ENCODE measurements at places on chromosomes 7 and 10.

DNA sequence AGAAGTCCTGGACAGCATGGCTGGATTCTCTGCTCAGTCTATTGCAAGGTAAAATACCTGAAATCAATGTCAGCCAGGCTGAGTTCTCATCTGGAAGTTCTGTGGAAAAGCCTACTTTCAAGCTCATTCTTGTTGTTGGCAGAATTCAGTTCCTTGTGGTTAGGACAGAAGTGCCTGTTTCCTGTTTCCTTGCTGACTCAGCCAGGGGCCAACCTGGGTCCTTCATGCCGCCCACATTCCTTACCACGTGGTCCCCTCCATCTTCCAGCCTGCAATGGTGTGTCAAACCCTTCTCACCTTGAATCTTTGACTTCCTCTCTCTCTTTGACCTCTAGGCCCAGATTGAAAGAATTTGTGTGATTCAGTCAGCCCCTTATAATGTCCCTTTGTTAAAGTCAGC, 197.1 kb upstream of the STK17A start:
- H3K4me1 ChIP-seq: peaks cover 3% of the 10 kb centered on the region
- no peak for DNase-seq
- no peak overlapping the region for H3K4me3 ChIP-seq
- peaks cover 3% of the 10 kb centered on the region for H3K27me3 ChIP-seq
- no peaks in the 10 kb centered on the region for H3K36me3 ChIP-seq

- no peak overlapping the region for H3K4me3 ChIP-seq
- no peaks in the 10 kb centered on the region for H3K27me3 ChIP-seq
- no peaks in the 10 kb centered on the region for H3K36me3 ChIP-seq
- H3K27ac ChIP-seq: no peak overlapping the region
- no peaks in the 10 kb centered on the region for H3K4me1 ChIP-seq
Observed at GRCh38 chr10:131695496-131696165, 205.2 kb upstream of the PPP2R2D start.

DNA sequence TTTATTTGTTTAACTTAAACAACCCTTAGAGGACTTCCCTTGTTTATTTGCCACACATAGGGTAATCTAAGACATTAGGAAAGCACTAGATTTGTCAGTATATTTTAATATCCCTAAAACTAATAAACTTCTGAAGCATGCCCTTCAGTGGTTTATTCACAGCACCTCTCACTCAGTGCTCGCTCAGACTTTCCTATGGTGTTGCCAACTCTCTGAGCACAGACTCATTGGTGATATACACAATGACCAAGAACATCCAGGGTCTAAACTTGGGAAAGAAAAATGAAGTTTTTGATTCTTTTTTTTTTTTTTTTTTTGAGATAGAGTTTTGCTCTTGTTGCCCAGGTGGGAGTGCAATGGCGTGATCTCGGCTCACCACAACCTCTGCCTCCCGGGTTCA, 82.2 kb downstream of the RAB11FIP2 start:
- DNase-seq: no peak
- no peak overlapping the region for H3K27ac ChIP-seq
- peaks cover 9% of the 10 kb centered on the region for H3K27me3 ChIP-seq

DNA sequence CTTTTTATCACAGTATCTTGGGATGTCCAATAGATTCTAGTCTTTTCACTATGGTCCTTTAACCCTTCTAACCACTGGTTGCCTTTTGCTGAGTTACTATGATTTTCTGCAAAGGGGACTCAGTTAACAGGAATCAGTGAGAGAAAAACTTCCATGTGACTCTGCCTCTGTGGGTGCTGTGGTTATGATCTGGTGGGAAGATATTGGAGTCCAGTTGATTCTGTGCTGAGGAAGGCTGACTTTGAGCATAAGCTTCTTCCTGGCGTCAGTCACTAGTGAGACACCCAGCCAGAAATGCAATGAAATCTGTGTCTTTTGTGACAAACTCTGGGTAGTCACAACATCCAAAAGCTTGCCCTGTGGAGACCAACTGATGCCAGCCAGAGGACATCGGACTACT, 648.0 kb downstream of the SUGCT start:
- no peak for DNase-seq
- H3K27ac ChIP-seq: no peak overlapping the region
- no peaks in the 10 kb centered on the region for H3K36me3 ChIP-seq
- no peak overlapping the region for H3K4me3 ChIP-seq
- H3K27me3 ChIP-seq: no peaks in the 10 kb centered on the region

DNA sequence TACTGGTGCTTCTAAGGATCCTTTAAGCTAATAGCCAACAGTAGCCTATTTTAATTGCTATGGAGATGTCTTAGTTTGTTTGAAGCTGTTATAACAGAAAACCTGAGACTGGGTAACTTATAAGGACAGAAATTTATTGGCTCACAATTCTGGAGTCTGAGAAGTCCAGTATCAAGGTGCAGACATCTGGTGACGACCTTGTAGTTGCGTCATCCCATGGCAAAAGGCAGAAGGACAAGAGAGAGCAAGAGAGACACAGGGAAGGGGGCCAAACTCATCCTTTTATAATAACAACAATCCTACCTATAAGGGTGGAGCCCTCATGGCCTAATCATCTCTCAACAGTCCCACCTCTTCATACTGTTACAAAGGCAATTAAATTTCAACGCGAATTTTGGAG, 39.1 kb downstream of the NRCAM start:
- no peak for DNase-seq
- no peak overlapping the region for H3K4me3 ChIP-seq
- peaks cover 47% of the 10 kb centered on the region for H3K27me3 ChIP-seq

GRCh38 chr10:48897441-48897790, 42.2 kb downstream of the LRRC18 start:
- DNase-seq: no peak
- no peaks in the 10 kb centered on the region for H3K36me3 ChIP-seq
- H3K27me3 ChIP-seq: no peaks in the 10 kb centered on the region
- no peak overlapping the region for H3K4me3 ChIP-seq
- no peak overlapping the region for H3K27ac ChIP-seq

DNA sequence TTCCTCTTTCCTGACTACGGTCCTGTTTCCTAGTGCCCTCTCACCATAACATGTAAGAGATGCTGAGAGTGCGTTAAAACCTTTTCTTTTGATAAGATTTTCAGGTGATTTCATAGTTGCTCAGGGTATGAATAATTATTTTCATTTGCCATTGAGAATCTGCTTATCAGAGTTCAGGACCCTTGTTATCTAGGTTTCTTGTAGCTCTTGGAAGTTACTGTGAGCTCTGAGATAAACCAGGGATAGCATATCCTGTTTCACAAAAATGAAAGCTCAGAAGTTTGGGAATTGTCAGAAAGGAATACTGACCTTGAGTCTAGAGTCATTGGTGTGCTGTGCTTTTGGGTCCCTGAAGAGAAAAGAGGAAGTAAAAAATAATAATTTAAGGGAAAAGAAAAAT, 76.8 kb upstream of the PRKG1 start:
- H3K36me3 ChIP-seq: no peaks in the 10 kb centered on the region
- no peaks in the 10 kb centered on the region for H3K4me1 ChIP-seq
- DNase-seq: no peak
- no peak overlapping the region for H3K4me3 ChIP-seq
- H3K27ac ChIP-seq: no peak overlapping the region

DNA sequence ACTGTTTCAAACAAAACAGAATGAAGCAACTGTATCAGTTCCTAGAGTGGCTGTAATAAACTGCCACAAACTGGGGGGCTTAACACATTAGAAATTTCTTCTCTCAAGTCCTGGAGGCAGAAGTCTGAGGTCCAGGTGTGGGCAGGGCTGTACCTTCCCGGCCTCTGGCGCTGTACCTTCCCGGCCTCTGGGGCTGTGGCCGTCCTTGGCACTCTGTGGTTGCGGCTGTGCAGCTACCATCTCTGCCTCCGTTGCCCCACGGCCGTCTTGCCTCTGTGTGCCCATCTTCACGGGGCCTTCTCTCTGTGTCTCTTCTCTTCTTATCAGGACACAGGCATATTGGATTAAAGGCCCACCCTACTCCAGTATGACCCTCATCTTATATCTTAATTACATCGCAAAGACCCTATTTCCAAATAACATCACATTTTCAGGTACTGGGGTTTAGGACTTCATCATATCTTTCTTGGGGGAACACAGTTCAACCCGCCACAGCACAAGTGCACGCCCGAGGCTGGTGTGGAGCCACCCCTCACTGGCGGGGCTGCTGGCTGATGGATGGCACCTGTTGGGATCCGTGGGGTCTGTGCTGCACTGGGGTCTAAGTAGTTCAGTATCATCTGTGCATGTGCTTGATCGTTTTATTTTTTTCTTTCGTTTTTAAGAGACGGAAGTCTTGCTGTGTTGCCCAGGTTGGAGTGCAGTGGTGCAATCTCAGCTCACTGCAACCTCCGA, 123.2 kb downstream of the ACTR3B start:
- H3K27ac ChIP-seq: no peak overlapping the region
- no peak for DNase-seq
- no peaks in the 10 kb centered on the region for H3K27me3 ChIP-seq
- no peaks in the 10 kb centered on the region for H3K36me3 ChIP-seq
- H3K4me3 ChIP-seq: no peak overlapping the region

DNA sequence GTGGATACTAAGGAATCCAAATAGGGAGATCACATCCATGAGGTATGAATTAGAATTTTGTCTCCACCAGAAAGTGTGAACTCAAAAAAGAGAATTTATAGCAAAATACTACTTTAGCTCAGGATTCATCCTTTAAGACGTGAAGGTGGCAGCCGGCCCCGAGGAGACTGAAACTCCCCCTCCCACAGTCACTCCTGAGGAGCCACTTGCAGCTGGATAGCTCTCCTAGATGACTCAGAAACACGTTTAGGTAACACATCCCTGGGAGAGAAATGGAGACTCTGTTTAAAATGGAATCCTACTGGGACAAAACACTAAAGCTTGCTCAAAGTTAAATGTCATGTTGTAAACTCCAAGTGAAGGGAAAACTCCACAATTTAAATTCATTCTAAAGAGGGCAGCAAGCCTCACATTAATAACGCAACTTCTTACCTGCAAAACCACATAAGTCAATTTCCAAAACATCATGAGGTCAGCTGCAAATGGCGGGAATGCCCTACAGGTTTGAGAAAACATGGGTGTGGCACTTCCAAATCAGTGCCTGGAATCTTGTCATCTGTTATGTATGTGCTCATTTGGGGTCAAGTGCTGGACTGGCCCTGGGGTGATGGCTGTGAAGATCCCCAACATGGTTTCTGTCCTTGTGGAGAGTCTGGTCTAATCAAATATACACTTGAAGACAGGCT, 46.2 kb downstream of the ICA1 start:
- no peak overlapping the region for H3K4me3 ChIP-seq
- H3K4me1 ChIP-seq: peaks cover 6% of the 10 kb centered on the region
- DNase-seq: no peak
- no peaks in the 10 kb centered on the region for H3K36me3 ChIP-seq
- no peak overlapping the region for H3K27ac ChIP-seq

DNA sequence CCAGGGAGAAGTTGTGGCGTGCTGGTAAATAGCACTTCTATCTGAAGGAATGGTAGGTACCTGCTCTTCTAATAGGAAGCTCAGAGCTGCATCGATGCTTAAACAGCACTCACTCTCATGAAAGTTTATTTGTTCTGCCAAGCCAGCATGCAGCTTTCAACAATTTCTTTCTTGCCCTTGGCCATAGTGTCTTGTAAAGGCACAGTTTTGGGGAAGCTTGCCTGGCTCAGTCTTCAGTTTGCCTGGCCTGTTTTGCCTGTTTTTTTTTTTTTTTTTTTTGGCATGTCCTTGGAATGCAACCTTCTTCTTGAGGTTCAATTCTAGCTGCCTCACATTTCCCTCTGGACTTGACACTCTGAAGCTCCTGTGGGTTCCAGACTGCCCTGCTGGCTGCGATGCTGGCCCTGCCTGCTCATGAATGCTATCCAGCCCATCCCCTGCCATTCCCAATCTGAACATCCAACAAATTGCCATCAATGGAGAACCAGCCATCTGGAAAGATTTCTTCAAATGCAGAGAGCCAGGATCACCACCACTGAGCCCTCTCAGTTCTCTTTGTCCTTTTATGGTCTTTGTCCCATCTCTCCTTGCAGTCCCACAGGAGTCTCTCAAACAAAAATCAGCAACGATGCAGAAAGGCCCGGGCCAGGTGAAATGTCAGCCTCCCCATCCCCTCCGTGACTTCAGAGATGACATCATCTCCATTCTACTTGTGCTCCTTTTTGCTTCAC, 133.9 kb downstream of the ANLN start:
- H3K27me3 ChIP-seq: no peaks in the 10 kb centered on the region
- no peak for DNase-seq
- H3K36me3 ChIP-seq: peaks cover 13% of the 10 kb centered on the region
- no peak overlapping the region for H3K4me3 ChIP-seq
- peaks cover 32% of the 10 kb centered on the region for H3K4me1 ChIP-seq

DNA sequence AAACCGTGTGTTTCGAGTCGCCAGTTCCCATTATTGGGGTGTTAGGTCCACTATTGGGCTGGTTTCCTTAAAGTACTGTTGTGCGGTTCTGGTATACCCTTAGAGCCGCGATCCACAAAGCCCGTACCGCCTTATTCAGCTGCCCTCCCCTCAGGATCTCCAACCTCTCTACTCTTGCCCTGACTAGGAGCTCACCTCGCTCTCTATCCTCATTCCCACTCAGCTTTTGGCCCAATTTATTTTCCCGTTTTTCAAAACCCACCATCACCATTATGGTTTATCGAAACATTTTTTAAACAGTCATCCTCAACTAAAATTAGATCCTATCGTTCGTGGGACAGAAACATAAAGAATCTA, 461 bp upstream of the ETV1 start:
- H3K4me1 ChIP-seq: no peaks in the 10 kb centered on the region
- no peaks in the 10 kb centered on the region for H3K36me3 ChIP-seq
- H3K27me3 ChIP-seq: peaks cover 7% of the 10 kb centered on the region
- H3K27ac ChIP-seq: no peak overlapping the region
- no peak for DNase-seq

DNA sequence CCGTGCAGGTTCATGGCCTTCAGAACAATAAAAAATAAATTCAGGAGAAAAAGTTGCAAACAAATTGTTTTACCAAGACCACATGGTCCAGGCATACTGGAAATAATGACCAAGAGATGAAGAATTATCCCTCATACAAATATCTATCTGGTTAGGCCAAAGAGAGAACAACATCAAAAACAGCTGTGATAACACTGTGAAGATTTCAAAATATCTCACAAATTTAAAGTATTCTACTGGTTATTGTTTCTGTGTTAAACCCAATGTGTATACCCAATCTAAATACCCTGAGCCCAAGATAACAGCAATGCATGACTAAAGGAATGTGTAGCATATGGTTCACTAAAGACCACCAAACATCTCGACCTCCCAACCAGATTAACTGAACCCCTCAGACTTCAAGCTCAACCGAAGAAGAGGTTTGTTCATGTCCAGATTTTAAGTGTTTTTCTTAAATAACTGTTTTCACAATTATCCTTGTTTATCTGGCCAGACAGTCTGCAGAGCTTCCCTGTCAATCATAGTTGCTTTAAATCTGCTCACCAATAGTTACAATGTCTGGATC, 10.9 kb downstream of the OR9A2 start:
- H3K4me1 ChIP-seq: no peaks in the 10 kb centered on the region
- no peak overlapping the region for H3K4me3 ChIP-seq
- no peaks in the 10 kb centered on the region for H3K36me3 ChIP-seq
- H3K27me3 ChIP-seq: peaks cover 25% of the 10 kb centered on the region
- DNase-seq: no peak
